HFF-Myc (cell line): ENCODE measurements at places on chromosomes 4 and X.

DNA sequence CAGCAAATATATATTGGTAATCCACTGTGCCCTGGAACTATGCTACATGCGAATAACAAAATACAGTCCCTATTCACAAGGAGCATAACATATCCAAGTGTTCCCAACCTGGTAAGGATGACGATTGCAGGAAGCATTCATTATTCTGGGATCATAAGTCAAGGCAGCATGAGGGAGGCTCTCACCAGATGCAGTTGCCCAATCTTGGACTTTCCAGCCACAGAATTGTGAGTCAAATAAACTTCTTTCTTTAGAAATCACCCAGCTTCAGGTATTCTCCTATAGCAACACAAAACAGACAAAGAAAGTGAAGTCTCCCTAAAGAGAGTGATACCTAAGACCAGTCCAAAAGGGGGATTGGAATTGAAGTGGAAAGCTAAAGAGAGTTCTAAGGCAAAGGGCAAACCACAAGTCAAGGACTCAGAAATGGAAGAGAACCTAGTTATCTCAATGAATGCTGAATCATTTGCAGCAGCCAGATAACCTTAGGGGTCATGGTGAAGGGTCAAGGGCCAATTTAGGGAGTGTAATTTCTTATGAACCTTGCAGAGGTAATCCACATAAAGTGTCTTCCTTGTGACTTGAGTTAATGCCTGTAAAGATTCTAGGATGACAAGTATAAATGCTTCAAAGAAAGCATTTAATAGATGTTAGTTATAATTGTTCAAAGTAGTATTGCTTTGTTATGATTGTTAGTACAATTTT lies 103.1 kb upstream of the PCDH7 start:
- DNase-seq: no peak

DNA sequence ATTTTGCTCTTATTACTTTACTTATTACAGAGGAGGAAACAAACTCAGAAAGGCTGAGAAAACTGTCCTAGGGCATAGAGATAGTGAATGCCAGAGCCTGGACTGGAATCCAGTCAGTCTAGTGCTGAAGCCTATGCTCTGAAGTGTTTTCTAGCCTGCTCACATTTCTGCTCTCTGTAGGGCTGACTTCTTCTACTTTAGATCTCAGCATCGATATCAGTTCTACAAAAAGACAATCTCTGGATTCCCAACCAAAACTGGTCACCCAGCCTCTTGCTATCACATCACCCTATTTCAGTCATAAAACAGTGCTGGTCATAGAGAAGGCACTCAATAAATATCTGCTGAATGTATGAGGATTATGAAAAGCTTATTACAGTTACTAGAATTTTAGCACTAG lies 87.2 kb downstream of the FAM13A start:
- DNase-seq: no peak

GRCh38 chr4:18106620-18107019 lies 85.1 kb upstream of the LCORL start:
- no peak for DNase-seq

DNA sequence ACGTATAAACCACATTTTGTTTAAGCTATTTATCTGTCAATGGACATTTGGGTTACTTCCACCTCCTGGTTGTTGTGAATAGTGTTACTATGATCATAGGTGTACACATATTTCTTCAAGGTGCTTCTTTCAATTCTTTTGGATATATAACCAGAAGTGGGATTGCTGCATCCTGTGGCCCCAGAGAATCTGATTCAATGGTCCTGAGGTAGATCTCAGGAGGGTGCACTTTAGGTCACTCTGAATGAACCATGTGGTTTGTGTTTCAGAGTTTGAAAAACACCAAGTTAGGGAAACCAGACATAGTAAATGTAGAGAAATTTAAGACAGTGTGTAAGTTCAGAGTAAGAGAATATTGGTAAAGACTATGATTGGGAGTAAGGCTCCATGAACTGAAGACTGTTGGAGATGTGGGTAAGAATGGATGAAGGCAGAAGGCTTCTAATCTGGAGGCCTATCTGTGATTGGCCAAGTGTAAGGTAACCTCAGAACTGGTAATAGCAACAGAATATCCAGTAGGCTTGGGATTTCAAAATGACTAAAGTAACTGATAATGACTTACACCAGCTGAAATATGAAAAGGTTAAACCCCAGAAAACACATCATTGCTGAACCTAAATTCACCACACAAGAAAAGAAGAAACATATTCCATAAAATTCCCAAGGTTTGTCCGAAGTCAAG lies 236.9 kb downstream of the CAMK2D start:
- no peak for DNase-seq

GRCh38 chr4:107683873-107684272 lies 36.2 kb downstream of the PAPSS1 start:
- no peak for DNase-seq

DNA sequence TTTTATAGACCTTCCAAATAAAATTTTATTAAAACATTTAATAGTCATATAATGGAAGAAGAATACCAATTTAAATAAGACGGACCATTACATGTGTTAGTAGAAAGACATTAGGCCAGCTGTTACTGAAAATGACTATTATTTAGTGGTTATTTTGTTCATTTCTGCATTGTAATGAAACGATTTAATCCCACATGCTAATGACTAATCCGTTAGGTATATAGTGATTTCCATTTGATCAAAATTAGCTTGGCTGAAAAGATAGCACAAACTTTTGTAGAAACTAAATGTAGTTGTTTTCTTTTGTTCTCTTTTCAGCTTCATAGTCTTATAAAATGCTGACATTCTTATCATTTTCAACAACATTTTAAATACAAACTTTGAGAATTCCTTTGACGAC lies 556.1 kb upstream of the TENM3 start:
- no peak for DNase-seq

DNA sequence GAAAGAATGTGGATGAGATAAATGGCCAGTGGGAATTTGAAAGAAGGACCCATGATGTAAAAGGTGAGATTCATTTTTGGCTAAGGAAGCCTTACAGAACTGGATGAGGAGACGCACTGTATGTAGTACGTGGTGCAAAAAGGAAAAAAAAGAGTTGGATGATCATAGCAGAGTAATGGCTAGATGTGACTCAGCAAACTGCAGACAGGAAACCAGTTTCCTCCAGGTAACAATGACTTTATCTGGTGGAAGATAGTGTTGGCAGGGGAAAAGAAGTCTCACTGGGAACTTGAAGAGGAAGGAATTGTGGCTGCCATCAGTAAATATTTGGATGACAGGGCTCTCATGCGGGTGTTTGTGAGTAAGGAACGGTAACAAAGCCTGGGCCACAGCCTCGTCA lies 243.2 kb downstream of the CPE start:
- DNase-seq: no peak

GRCh38 chrX:153491918-153492317 lies 2.9 kb upstream of the BGN start:
- DNase-seq: no peak

- no peak for DNase-seq
Measured at GRCh38 chr4:123352966-123353365, 43.6 kb upstream of the SPRY1 start.

GRCh38 chrX:28584025-28584424 lies 3.2 kb upstream of the IL1RAPL1 start:
- no peak for DNase-seq

DNA sequence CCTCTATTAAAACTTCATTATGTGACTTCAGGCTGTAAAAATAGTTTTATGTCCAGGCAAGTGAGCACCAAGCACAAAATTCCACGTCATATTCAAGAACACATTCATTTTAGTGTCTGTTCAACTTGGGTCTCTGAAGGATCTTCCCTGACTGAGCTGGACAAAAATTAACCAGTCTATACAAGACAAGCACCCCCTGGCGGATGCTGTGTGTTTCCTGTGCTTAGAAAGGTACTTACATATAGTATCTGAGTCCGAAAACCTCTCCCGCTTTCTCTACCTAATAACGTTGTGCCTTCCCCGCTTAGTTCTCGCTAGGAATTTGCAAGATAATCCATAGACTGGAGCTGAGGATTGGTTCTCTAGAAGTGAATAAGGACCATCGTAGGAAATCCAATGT lies 2214.5 kb upstream of the TENM3 start:
- no peak for DNase-seq

- DNase-seq: no peak
Measured at GRCh38 chr4:6331018-6331417, 61.4 kb downstream of the WFS1 start.

DNA sequence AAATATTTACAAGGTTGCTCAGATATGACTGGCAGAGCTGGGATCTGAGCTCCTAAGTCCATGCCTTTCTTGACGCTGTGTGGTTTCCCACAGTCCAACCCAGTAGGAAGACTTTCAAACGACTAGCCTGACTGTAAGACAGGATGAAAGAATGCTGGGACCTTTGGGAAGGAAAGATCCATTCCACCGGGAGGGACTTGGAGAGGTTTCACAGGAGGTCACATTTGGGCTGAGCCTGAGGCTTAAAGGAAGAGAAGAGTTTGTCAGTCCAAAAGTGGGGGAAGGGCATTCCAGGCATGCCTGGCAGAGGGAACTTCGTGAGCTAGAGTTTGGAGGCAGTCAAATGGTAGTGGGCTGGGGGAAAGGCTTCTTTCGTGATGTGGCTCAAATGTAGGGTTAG lies 1.5 kb downstream of the STARD8 start:
- no peak for DNase-seq
